ENCODE measurements at places on chromosomes 1 and 21. TPM values are rescaled to one million over a fixed set of nuclear protein-coding genes. Genes with fewer than 3 reads are reported as not detected.

The SPRR2B gene
- polyA plus RNA-seq = not detected

The CYP4A22 gene
- not detected for polyA plus RNA-seq

The CFHR3 gene
- 1.1 TPM for polyA plus RNA-seq

The RUNX3 gene
- polyA plus RNA-seq = 0.62 TPM

The OTUD3 gene
- 11.0 TPM for polyA plus RNA-seq

GRCh38 chr21:46022551-46023525, 41.3 kb downstream of the COL6A1 start:
- peaks cover 13% of the 10 kb centered on the region for H3K4me1 ChIP-seq
- peak; percentile 96 for DNase-seq
- H3K36me3 ChIP-seq = no peaks in the 10 kb centered on the region
- peak overlapping the region; percentile 35 for H3K4me3 ChIP-seq
- no peak overlapping the region for H3K27ac ChIP-seq
- no peaks in the 10 kb centered on the region for H3K27me3 ChIP-seq

- peaks cover 4% of the 10 kb centered on the region for H3K27me3 ChIP-seq
- H3K36me3 ChIP-seq = no peaks in the 10 kb centered on the region
- no peak for DNase-seq
- no peak overlapping the region for H3K4me3 ChIP-seq
Measured at GRCh38 chr1:167057241-167057688, 32.9 kb downstream of the GPA33 start.

GRCh38 chr1:238664139-238664538, 722.2 kb upstream of the CHRM3 start:
- H3K4me3 ChIP-seq = no peak overlapping the region
- no peaks in the 10 kb centered on the region for H3K4me1 ChIP-seq
- H3K27ac ChIP-seq = no peak overlapping the region
- no peak for DNase-seq
- H3K36me3 ChIP-seq = no peaks in the 10 kb centered on the region

DNA sequence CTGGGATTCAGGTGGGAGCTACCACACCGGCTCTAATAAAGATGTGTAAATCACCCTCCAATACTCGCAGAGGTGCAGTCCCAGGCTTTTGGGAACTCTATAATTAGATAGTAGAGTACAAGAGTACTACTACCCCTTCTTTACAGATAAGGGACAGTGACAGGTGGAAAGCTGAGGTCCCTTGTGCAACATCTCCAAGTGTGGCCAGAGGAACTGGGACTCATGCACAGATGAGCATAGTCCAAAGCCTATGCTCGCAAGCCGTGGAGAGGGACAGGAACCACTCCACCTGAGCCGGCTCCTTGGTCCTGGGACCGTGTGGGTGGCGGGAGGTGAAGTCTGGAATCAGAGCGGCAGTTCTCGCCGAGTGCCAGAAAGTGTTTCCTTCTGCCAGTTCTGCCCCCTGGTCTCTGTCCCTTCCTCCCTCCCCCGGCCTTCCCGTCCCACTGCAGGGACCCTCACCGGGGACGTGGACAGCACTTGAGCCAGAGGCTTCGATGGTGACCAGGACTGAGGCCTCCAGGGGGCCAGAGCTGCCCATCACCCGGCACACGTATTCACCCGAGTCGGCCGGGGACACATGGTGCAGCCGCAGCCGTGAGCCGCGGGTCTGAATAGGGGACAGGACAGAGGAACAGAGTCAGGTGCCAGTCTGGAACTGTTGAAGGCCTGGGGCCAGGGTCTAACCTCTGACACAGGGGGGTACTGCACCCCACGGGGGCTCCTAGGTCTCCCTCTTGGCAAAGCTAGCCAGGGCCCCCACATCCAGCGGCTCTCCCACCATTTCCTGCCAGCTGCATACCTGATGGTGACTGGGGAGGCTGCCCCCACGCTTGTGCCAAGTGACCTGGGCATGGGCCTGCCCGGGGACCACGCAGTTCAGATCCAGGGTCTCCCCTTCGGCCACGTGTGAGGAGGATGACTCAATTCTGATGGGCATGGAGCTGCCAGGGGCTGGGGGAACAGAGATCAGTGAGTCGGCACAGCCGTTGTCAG, 33.9 kb downstream of the LDLRAD2 start:
- no peak overlapping the region for H3K27ac ChIP-seq
- peaks cover 89% of the 10 kb centered on the region for H3K36me3 ChIP-seq
- H3K27me3 ChIP-seq = no peaks in the 10 kb centered on the region
- DNase-seq = no peak
- H3K4me3 ChIP-seq = no peak overlapping the region

DNA sequence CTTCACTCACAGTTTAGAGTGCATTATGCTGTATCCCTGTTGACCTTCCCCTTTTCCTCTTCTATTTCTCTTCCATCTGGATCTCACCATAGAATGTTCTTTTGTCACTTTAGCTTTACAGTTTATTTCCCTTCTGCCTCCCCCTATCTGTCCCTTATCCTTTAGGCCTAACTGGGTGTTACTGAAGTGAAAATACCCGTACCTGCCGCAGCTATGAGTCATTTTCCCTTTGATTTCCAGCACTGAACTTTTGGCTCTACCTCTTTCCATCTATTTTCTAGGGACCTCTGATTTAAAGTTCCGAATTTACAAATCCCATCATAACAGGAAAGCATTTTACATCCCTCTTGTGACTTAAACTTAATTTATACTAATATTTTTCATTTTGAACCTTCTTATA, 19.7 kb downstream of the ITSN1 start:
- no peaks in the 10 kb centered on the region for H3K27me3 ChIP-seq
- no peaks in the 10 kb centered on the region for H3K36me3 ChIP-seq
- H3K4me3 ChIP-seq = no peak overlapping the region
- peaks cover 8% of the 10 kb centered on the region for H3K4me1 ChIP-seq

- no peak for DNase-seq
- H3K27ac ChIP-seq = no peak overlapping the region
- H3K4me3 ChIP-seq = no peak overlapping the region
- H3K36me3 ChIP-seq = no peaks in the 10 kb centered on the region
- no peaks in the 10 kb centered on the region for H3K27me3 ChIP-seq
Measured at GRCh38 chr1:180143359-180143758, 11.3 kb upstream of the QSOX1 start.

DNA sequence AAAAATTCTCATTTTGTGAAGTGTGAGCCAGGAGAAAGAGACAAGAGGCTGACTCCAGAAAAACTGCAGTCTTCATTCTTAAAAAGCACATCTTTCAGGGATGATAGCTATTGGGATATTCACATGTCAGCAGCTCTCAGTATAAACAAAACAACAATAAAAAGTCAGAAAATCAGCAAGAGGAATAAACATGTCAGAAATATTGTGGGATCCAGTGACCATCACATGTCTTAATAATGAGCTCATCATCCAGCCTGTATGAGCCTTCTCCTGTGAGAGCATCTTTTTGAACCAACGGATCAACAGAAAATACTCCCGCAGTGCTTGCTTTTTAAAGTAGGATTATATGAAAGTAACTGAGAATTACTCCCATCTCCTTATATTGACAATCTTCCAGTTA, 241.6 kb downstream of the SMYD3 start:
- H3K4me3 ChIP-seq = no peak overlapping the region
- H3K4me1 ChIP-seq = no peaks in the 10 kb centered on the region
- no peak for DNase-seq
- H3K36me3 ChIP-seq = no peaks in the 10 kb centered on the region
- no peak overlapping the region for H3K27ac ChIP-seq

- peak overlapping the region; percentile 54 for H3K27ac ChIP-seq
- no peak for DNase-seq
- no peak overlapping the region for H3K4me3 ChIP-seq
- no peaks in the 10 kb centered on the region for H3K27me3 ChIP-seq
Measured at GRCh38 chr1:27650171-27650538, 15.2 kb upstream of the FGR start.

GRCh38 chr21:27636656-27637055, 669.8 kb upstream of the ADAMTS5 start:
- no peaks in the 10 kb centered on the region for H3K4me1 ChIP-seq
- no peaks in the 10 kb centered on the region for H3K36me3 ChIP-seq
- no peak overlapping the region for H3K27ac ChIP-seq
- H3K4me3 ChIP-seq = no peak overlapping the region
- no peaks in the 10 kb centered on the region for H3K27me3 ChIP-seq
- no peak for DNase-seq

DNA sequence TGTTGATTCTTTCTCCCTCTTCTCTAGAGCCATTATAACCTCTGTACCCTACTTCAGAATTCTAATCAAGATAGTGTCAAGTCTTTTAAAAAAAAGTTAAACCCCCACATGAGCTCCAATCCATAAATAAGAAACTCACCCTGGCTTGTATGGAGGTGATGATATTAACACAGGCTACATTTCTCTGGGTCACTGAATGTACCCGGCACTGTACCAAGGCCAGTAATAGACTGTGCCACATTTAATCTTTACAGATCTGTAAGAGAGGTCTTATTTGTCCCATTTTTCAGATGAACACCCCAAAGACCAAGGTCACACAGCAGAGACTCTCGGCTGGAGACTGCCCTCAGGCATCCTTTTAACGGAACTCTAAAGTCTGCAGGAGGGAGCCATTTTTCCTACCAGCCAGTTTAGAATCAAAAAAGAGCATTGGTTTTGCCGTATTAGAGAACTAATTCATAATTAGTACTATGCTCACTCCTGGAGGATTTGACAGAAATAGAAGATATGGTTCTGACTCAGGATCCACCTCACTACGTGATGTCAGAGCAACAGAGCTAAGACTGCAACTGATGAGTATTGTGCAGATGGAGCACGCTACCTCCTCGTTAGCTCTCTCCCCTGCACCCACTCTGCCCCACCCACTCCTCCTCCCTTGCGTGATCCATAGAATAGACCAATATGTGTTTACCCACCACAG, 217.2 kb upstream of the HOOK1 start:
- no peak overlapping the region for H3K4me3 ChIP-seq
- H3K36me3 ChIP-seq = no peaks in the 10 kb centered on the region

DNA sequence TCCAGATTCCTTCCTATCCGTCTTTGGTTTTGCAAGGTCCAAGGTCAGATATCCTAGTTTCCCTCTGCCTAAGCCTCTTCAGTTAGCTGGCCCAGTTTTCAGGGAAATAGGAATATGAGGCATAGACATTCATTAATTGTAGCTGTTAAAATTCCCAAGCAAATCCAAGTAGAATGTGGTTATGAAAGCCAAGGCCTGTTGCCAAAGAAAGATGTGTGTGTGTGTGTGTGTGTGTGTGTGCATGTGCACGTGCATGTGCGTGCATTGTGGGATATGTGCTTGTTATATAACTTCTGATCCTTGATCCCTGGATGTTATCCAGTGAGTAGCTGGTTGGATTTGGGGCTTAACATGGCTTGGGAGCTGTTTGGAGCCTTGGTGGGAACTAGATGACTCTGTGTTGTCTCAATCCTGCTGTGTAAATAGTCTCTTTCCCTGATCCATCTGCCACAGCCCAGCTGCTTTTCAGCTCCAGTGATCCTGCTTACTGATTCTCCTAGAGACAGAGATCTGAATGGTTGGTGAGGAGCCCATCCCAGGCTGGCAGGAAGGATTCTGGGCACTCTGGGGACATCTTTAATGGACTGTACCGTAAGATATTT, 70.6 kb upstream of the GCLM start:
- peaks cover 9% of the 10 kb centered on the region for H3K4me1 ChIP-seq
- H3K36me3 ChIP-seq = no peaks in the 10 kb centered on the region
- no peak for DNase-seq
- peaks cover 9% of the 10 kb centered on the region for H3K27me3 ChIP-seq
- no peak overlapping the region for H3K27ac ChIP-seq
- H3K4me3 ChIP-seq = no peak overlapping the region

GRCh38 chr1:185601189-185601588, 133.0 kb upstream of the HMCN1 start:
- 0 out of 2 replicates have a peak, but pooled peaks cover 4% of the 10 kb centered on the region for H3K27me3 ChIP-seq
- DNase-seq = no peak
- H3K4me3 ChIP-seq = no peak overlapping the region
- H3K4me1 ChIP-seq = no peaks in the 10 kb centered on the region
- H3K36me3 ChIP-seq = no peaks in the 10 kb centered on the region

DNA sequence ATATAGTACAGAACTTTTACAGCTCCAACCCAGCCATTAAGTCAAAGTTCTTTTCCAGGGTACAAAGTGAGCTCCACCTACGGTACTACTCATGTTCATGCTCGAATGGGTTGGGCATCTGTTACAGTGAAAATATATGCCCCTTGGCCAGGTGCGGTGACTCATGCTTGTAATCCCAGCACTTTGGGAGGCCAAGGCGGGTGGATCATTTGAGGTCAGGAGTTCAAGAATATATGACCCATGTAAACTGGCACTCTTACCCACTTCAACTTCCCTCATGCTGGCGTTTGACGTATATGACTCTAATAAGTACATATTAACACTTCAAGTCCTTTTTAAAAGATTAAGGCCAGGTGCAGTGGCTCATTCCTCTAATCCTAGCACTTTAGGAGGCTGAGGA, 71.3 kb upstream of the PKN2 start:
- no peak for DNase-seq
- H3K27ac ChIP-seq = no peak overlapping the region
- no peaks in the 10 kb centered on the region for H3K27me3 ChIP-seq

DNA sequence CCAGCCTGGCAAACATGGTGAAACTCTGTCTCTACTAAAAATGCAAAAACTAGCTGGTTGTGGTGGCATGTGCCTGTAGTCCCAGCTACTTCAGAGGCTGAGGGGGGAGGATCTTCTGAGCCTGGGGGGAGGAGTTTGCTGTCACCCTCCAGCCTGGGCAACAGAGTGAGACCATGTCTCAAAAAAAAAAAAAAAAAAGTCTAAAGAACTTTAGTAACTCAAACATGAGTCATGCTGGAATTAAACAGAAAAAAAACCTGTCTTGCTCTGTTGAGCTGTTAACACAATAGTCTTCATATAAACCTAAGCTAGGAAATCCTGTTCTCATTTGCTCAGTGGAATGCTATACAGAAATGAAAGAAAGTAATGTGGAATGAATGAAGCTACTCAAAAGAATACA, 16.7 kb upstream of the DISP1 start:
- H3K27ac ChIP-seq = no peak overlapping the region
- H3K36me3 ChIP-seq = no peaks in the 10 kb centered on the region
- no peaks in the 10 kb centered on the region for H3K4me1 ChIP-seq

DNA sequence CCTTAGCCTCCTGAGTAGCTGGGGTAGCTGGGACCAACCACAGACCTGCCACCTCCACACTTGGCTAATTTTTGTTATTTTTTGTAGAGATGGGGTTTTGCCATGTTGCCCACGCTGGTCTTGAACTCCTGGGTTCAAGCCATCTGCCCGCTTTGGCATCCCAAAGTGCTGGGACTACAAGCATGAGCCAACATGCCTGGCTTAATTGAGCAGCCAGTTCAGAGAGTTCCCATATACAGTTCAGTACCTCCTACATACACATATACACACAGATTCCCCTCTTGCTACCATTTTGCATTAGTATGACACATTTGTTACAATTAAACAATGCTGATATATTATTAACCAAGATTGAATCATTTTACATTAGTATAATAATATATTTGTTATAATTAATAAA, 2.9 kb downstream of the RNPEP start:
- no peak for DNase-seq
- H3K27ac ChIP-seq = no peak overlapping the region
- H3K27me3 ChIP-seq = no peaks in the 10 kb centered on the region
- H3K36me3 ChIP-seq = peaks cover 45% of the 10 kb centered on the region
- no peak overlapping the region for H3K4me3 ChIP-seq

GRCh38 chr1:1119272-1119890, 3.5 kb upstream of the C1orf159 start:
- H3K27ac ChIP-seq = no peak overlapping the region
- H3K27me3 ChIP-seq = peaks cover 25% of the 10 kb centered on the region
- no peaks in the 10 kb centered on the region for H3K36me3 ChIP-seq
- no peak for DNase-seq
- H3K4me3 ChIP-seq = no peak overlapping the region

GRCh38 chr1:173823781-173824314, 625 bp upstream of the DARS2 start:
- H3K27me3 ChIP-seq = no peaks in the 10 kb centered on the region
- peaks cover 14% of the 10 kb centered on the region for H3K4me1 ChIP-seq
- H3K36me3 ChIP-seq = peaks cover 51% of the 10 kb centered on the region

GRCh38 chr1:208967334-208967733, 616.2 kb upstream of the CAMK1G start:
- no peak overlapping the region for H3K27ac ChIP-seq
- no peaks in the 10 kb centered on the region for H3K27me3 ChIP-seq
- no peaks in the 10 kb centered on the region for H3K36me3 ChIP-seq
- DNase-seq = no peak
- no peaks in the 10 kb centered on the region for H3K4me1 ChIP-seq
- H3K4me3 ChIP-seq = no peak overlapping the region

All from K562 (cell line).